ENCODE measurements at places on chromosomes 12 and 14.

- DNase-seq, result no peak
Observed at GRCh38 chr14:26398616-26399015, 199.2 kb downstream of the NOVA1 start.

GRCh38 chr14:99187858-99188257 lies 84.1 kb downstream of the BCL11B start:
- no peak for DNase-seq

DNA sequence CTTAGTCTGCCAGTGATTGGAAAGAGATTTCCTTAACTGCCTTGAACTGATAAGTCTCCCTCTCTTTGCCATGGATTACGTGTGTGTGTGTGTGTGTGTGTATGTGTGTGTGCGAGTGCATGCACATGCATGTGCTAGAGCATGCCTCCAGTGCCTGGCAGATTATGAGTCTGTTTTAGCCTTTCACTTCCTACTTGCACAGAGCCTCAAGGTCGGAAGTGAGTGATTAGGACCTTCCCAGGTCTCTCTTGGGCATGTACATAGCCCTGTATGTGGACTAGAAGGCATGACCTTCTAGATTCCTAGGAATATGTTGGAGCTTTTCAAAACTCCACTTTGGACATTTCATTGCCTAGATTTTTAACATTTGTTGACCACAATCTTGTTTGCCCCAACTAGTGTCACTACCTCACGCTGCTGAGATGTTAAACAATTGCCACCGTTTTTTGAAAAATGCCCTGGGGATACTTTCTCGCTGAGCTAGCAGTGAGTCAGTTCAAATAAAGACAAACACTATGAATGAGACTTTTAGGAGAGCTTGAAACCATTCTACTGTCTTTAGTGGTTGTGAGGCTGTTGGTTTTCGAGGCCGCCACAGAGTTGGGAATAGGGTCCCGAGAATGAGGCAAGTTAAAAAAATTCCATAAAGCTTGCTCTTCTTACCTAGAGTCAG lies 28.2 kb downstream of the KIAA0586 start:
- DNase-seq, result no peak

DNA sequence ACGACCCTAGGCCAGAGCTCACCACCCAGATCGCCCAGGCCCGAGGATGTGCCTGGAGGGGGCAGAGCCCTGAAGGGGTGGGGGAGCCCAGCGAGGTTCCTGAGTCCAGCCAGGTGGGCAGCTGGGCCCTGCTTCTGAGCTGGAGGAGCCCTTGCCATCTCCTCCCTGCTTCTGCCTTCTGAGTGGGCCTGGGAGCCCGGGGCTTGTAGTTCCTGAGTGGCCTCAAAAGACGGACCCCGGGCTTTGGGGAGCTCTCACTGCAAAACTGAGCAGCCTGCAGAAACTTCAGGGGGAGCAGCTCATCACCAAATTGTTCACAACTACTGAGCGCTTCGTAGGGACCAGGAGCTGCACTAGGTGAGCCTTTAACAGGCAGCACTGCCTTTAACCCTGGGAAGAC lies 112.1 kb downstream of the NCOR2 start:
- DNase-seq, result no peak

GRCh38 chr12:120814903-120815429 lies 89.2 kb downstream of the SPPL3 start:
- no peak for DNase-seq

DNA sequence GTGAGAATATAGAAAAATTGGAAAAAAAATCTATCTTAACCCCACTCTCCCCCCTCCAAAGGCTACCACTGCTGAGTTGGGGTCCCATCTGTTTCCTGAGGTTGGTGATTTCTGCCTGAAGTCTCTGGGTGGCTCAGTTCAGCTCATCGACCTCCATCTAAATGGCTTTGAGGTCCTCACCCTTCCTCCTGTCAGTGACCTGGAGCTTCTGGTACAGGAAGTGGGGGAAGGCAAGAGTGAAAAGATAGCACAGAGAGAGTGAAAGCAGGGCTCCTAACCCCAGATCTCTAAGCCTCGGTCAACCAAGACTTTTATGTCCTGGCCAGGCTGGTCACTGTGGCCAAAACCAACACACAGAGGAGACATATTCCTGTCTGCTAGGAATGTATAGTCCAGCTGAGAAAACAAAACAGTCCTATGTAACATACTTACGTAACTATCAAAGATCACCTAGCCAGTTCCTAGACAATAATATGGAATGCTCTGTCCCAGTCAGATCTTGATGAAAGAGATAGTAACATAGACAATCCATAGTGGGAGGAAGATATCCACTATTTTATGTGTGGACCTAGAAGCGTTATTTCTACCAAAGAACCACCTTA lies 12.3 kb upstream of the KRT73 start:
- DNase-seq, result no peak

GRCh38 chr12:116121453-116121871 lies 156.0 kb downstream of the MED13L start:
- DNase-seq, result peak; percentile 12

- DNase-seq, result no peak
Observed at GRCh38 chr12:93109551-93110203, 180.6 kb upstream of the EEA1 start.

GRCh38 chr12:27673101-27673718 lies 23.0 kb upstream of the REP15 start:
- no peak for DNase-seq

GRCh38 chr12:65907513-65907912 lies 83.2 kb downstream of the HMGA2 start:
- no peak for DNase-seq

DNA sequence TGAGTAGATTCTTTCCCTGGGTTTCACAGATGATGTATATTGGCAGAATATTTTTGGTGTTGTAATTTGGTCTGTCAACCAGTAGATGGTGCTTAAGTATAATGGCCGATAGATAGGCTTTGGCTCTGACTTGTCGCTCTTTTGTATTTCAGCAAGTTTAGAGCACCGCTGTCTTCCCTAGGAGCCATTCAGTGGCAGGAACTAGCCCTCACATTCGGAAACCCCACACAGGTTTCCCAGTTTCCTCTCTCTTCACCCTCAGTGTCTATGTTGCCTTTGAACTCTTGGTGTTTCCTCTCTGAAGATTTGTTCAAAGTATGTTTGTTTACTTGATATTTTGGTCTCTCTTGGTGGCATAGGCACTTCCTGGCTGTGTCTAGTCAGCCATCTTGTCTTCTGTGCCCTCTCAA lies 102.2 kb downstream of the GPHN start:
- peak; percentile 2 for DNase-seq

DNA sequence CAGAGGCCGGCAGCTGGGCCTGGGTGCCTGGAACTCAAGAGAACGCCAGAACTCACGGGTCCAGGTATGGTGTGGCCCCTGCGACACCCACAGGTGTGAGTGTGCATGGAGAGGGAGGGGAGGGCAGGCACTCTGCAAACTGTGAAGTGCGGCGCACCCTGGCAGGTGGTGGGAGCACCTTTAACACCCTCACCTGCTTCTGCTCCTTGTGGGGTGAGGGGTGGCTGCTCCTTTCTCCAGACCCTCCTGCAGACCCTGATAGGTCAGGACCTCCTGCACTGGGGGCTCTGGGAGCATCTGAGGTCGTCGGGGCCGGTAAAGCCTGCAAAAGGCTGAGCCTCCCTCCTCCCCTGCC lies 324.7 kb upstream of the SFSWAP start:
- DNase-seq, result no peak

DNA sequence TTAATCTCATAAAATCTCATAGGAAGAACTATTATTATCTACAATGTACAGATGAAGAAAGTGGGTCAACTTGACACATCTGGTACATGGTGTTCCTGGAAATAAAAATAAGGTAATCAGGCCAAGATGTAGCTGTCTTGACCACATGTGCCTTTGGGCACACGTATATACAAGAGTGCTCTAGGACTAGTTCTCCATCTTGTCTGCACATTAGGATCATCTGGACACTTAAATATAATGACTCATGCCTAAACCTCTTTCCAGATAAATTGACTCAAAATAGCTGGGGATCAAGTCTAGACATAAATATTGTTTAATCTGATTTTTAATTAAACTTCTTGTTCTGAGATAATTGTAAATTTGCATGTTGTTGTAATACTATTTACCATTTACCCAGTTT lies 182.6 kb downstream of the CNTN1 start:
- no peak for DNase-seq

- DNase-seq, result no peak
Observed at GRCh38 chr12:123085066-123085465, 65.8 kb downstream of the PITPNM2 start.

GRCh38 chr12:30286345-30286926 lies 409.2 kb downstream of the IPO8 start:
- DNase-seq, result peak; percentile 23

DNA sequence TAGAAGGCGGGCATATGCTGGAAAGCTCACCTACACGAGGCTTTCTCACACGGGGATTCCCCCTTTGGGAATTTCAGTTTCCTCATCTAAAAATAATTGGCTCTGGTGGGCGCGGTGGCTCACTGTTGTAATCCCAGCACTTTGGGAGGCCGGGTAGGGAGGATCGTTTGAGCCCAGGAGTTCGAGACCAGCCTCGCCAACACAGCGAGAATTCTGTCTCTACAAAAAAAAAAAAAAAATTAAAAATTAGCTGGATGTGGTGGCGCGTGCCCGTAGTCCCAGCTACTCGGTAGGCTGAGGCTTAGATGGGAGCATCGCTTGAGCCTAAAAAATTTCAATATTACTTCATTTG lies 400 bp upstream of the NDUFA12 start:
- no peak for DNase-seq

- no peak for DNase-seq
Observed at GRCh38 chr14:105145381-105146180, 23.0 kb downstream of the JAG2 start.

- DNase-seq, result no peak
Observed at GRCh38 chr14:101008196-101008595, 104.7 kb upstream of the RTL1 start.

DNA sequence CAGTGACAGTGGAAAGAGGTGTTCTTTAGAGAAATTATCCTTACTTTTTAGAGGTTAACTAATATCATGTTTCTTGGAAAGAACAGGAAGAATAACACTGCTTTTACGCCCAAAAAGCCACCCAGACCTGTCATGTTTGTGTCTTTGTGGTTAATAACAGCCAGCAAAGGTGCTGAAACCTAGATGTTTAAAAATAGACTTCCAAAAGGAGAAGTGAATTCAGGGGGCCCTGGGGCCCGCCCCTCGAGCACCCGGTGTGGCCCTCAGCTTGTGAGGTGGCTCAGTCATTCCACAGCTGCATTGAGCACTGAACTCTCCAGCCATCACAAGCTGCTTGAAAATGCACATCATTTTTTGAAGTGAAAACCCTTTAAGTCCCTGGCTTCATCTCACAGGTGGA lies 20.8 kb upstream of the AMN start:
- no peak for DNase-seq

DNA sequence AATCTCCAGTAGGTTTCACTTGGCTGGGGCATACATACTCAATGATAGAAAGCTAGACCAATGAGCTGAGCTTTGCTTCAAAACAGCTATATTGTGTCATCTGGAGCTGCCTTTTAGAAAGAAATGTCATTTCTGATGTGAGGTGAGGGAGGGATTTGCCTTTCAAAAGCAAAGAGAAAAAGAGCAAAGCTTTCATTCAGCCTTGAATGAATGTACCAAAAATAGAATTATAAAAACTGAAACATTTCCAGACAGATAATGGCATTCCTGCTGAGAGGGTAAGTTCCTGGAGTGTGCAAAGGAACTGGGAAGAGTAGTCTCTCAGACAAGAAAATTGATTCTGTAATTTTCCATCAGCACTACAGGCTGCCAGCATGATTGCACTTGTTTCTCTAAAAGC lies 710.0 kb downstream of the LRFN5 start:
- DNase-seq, result no peak

- peak; percentile 36 for DNase-seq
Observed at GRCh38 chr12:27434673-27435565, 11.6 kb upstream of the SMCO2 start.

All from hepatic stellate cell (primary cell).